GM04504 (cell line): ENCODE measurements at places on chromosomes 7 and 10.

DNA sequence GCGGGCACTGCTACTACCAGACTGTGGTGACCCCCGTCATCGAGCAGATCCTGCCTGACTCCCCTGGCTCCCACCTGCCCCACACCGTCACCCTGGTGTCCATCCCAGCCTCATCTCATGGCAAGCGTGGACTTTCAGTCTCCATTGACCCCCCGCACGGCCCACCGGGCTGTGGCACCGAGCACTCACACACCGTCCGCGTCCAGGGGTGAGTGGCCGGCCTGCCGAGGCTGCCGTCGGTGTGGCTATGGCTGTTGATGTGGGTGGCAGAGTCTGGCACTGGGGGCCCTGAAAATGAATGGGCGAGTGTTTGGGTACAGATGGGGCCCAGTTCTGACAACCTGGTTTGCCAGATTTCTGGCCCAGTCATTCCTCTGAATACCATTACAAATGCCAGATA lies 15.4 kb downstream of the LIMK1 start:
- DNase-seq: no peak

- no peak for DNase-seq
Measured at GRCh38 chr10:92848037-92848440, 281 bp upstream of the EXOC6 start.

- DNase-seq: no peak
Measured at GRCh38 chr7:2478800-2479199, 2.6 kb upstream of the GRIFIN start.

GRCh38 chr10:84762754-84763394 lies 434.5 kb downstream of the CCSER2 start:
- no peak for DNase-seq

DNA sequence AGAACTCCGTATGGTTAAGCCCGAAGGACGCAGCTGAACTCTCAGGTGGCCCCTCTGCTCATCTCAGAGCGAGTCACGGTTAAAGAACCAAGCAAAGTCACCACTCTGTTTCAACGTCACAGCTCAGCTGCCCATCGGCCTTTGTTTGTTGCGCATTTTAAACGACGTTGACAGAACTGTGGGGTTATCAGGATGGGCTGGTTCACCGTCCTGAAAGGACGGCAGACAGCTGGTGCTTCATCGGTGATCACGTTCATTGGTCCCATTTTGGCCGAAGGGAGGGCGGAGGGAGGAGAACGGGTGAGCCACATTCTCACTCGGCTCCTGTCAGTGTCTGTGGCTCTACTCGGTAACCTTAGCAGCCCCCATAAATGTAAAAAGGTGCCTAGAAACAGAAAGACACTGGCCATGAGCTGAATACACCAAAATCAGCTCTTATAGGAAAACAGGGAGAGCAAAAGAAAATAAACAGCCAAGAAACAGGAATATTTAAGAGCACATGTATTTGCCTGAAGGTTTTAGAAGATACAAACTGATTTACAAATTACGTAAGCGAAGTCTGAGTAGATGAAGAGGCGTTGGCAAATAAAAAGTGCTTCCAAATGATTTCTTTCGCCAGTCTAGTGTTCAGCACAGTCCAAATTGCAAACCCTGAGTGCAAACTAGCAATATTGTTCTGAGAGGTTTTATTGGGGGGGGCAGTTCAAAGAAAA lies 8.4 kb downstream of the PRKAG2 start:
- no peak for DNase-seq

GRCh38 chr7:90877201-90877600 lies 281.1 kb downstream of the CDK14 start:
- no peak for DNase-seq

DNA sequence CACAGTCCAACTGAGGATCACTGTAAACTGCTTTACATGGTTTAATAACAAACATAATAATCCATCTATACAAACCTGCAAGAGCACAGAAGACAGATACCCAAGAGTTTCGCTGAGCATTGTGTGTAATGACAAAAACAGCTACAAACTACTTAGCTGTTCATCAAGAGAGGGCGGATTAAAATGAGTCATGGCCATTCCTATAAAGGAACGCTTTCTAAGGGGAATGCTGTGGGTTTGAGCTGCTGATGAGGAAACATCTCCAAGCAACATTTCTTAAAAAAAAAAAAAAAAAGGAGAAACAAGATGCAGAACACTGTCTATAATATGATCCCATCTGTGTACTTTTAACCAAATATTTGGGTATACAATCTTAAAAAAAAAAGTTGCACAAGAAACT lies 33.8 kb downstream of the VOPP1 start:
- DNase-seq: peak; percentile 75

- DNase-seq: no peak
Measured at GRCh38 chr7:90668992-90669391, 72.9 kb downstream of the CDK14 start.

DNA sequence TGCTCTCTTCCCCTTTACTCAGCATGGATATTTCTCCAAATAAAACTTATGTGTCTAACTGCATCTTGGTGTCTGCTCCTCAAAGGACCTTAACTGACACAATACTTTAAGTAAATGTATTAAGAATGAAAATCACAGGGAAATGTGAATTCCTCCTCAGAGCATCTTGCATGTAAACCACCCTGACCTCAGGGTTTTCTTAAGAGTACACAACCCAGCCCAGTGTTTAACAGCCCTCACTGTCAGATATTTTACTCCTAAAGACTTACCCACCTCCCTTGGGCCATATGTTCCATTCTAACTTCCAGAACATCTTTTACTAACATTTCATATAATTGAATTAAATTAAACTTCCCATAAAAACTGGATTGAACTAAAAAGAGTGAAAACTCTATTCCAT lies 315.3 kb downstream of the HPSE2 start:
- DNase-seq: no peak

DNA sequence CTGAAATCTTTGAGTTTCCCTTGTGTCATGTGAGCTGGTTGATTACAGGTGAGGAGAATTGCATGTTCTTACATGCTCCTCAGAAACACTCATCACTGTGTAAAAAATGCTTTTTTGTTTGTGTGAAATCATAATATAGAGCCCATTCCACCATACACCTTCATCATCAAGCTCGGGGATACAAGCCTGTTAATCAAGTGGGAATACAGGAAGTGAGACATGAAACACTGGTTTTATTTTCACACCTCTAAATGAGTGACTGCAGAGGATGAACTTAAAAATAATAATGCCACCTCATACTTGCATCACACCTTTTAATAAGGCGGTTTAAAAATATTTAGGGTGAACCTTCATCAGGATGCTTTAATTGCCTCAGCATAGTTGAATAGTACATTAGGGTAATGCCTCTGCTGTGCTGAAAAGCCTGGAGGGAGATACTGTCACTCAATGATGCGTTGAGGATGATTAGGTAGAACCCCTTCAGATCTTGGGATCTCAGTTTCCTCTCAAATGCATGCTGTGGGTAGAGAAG lies 164.6 kb downstream of the AUTS2 start:
- DNase-seq: no peak

GRCh38 chr10:49318755-49319154 lies 19.8 kb downstream of the C10orf71 start:
- no peak for DNase-seq

- DNase-seq: no peak
Measured at GRCh38 chr10:102657984-102658724, 13.9 kb downstream of the TRIM8 start.

GRCh38 chr7:143892527-143893300 lies 9.3 kb downstream of the TCAF1 start:
- no peak for DNase-seq

DNA sequence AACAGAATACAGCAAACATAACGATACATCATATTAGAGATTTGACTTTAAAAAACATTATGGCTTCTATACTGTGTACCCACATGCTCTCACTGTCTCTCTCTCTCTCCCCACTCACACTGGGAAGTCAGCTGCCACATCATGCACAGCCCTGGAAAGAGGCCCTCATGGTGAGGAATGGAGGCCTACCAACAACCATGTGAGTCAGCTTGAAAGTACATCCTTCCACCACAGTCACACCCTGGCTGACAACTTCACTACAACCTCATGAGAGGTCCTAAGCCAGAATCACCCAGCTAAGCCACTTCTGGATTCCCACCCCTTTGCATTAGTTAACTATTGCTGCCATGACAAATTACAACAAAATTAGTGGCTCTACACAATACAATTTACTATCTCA lies 23.3 kb upstream of the GPR22 start:
- DNase-seq: peak; percentile 18

DNA sequence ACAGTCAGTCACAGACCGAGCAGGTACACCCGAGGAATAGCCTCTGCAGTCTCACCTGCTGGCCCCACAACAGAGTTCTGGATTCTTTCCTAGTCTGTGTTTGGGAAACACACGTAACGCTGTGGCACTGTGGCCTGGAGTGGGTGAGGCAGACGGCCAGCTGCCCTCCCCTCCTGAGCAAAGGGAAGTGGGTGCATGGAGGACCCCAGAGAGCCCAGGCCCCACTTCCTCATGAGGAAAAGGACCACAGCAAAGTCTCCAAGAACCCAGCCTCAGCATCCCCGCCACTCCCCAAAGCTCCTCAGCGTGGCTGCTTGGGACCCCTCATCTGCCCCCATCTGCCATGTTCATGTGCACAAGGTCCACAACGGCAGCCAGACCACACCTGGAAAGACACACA lies 530.2 kb downstream of the PTPRN2 start:
- DNase-seq: no peak

- DNase-seq: no peak
Measured at GRCh38 chr10:46264336-46264735, 22.5 kb upstream of the ANTXRL start.

GRCh38 chr10:77537071-77537470 lies 100.5 kb downstream of the KCNMA1 start:
- DNase-seq: no peak

DNA sequence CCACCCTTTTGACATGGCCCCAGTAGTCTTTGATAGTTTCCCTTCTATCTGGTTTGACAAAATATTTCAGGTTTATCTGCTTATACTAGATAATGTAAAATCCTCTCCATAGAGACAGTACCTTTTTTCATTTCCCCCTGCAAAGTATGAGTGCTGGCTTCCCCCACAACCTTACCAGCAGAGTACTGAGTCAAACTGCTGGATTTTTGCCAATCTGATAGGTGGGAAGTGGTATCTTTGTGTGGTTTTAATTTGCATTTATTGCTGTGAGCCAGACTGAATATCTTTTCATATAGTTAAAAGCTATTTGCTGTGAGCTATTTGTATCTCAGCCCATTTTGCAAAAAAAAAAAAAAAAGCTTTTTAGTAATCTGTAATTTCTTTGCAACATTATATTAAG lies 32.1 kb upstream of the HECTD2 start:
- no peak for DNase-seq

- no peak for DNase-seq
Measured at GRCh38 chr7:47814905-47815613, 133.2 kb downstream of the PKD1L1 start.

DNA sequence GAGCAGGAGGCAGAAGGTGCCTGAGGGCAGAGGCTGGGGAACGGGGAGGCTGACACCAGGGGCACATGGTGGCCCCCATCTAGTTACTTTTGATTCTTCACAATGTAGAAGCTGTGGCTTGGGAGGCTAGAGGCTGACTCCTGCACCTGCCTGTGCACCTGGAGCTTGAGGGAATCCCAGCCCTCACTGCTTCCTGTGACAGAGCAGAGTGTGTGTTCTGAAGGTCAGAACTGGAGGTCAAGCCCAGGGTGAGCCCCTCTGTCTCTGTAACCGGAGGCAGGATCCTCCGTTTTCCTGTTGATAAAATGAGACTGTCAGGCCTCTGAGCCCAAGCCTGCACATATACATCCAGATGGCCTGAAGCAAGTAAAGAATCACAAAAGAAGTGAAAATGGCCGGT lies 124.8 kb downstream of the ACTR3B start:
- DNase-seq: no peak

- no peak for DNase-seq
Measured at GRCh38 chr7:127993987-127994386, 37.2 kb downstream of the LRRC4 start.

- no peak for DNase-seq
Measured at GRCh38 chr10:58016614-58017013, 251.1 kb downstream of the IPMK start.

GRCh38 chr7:84113286-84113685 lies 81.3 kb downstream of the SEMA3A start:
- no peak for DNase-seq

GRCh38 chr10:121734589-121735045 lies 136.4 kb upstream of the FGFR2 start:
- no peak for DNase-seq

DNA sequence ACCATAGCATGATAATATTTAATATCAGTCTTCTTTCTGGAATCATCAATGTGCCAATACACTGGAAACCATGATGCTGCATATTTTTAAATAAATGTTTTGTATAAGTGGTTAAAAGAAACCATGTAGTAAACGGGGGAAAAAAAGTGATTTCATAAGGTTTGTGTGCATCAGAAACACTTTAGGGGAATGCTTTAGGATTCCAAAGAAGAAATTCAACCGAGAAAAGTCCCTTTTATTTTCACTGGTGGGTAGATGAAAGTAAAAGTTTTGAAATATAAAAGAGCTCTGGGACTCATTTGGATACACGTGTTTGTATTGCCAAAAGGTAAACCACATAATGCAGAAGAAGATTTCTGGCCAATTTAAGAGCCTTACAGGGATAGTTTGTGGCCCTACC lies 11.9 kb upstream of the MACC1 start:
- no peak for DNase-seq

GRCh38 chr10:35341521-35341920 lies 5.2 kb downstream of the CCNY start:
- no peak for DNase-seq

DNA sequence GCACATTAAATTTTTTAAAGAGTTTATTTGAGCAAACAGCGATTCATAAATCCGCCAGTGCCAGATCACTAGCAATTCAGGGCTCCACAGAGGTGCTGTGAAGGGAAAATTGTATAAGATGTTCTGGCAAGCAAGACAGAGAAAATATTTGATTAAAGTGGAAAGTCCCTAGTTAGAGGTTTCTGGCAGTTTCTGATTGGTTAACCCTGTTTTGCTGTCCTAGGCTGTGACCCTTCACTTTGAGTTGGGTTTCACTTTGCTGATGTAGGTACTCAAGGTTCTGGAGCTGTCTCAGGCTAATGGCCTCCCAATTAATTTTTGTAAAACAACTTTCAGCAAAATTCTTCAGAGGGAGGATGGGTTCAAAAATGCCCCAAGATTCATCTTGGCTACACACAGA lies 79.4 kb upstream of the NXPH1 start:
- no peak for DNase-seq

- DNase-seq: no peak
Measured at GRCh38 chr10:8298896-8299570, 244.5 kb downstream of the GATA3 start.

DNA sequence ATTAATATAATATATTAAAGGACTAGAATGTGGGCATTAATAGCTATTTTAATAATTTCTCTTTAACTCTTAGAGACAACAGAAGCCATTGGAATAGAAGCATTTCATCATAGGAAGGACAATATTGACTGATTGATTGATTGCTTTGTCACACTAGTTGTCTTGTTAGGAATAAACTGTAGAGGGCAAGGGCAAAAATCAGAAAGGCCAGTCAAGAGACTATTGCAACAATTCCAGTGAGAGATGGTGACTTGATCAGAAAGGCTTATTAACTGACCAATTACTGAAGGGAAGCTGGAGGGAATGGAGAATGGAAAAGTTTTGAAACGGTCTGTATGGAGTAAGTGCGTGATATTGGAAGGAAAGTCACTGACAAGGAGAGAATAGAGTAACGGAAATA lies 87.3 kb downstream of the RUNDC3B start:
- no peak for DNase-seq
